Activated CD8-positive, alpha-beta memory T cell treated with anti-CD3 and anti-CD28 coated beads for 24 hours (primary cell): ENCODE measurements at places on chromosomes 7 and 10.
A peak's percentile ranks its signal among the peaks of the same experiment; 100 is the strongest.

DNA sequence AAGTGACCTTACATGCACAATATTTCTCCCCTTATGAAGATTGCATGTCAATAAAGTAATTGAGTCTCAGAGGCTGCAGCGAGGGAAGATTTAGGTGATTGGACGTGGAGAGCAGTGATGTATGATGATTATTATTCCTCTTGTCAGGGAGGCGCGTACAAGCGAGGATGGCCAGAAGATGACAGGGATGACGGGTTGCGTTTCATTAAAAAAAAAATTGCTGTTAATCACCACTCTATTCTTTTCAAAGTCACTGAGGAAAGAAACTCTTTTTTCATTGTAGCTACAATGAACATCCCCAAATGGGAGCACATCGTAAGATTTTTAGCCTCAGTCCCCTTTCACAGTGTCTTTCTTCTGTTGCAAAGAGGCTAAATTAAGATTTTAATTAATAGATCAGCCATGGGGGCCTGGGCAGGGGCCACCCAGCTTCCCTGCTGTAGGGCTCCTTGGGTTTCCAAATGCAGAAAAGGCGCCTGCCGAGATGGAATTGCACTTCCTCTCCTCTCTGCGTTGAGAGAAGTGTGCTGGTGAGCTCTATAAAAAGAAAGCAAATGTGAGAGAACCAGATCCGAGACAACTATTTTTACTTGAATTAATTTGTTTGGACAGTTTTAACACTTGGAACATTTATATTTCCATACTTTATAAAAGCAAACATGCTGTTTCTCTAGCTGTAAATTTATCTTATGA, 998.1 kb downstream of the LRMDA start:
- no peak for DNase-seq

GRCh38 chr7:1654738-1655475, 15.2 kb upstream of the ELFN1 start:
- no peak for DNase-seq

DNA sequence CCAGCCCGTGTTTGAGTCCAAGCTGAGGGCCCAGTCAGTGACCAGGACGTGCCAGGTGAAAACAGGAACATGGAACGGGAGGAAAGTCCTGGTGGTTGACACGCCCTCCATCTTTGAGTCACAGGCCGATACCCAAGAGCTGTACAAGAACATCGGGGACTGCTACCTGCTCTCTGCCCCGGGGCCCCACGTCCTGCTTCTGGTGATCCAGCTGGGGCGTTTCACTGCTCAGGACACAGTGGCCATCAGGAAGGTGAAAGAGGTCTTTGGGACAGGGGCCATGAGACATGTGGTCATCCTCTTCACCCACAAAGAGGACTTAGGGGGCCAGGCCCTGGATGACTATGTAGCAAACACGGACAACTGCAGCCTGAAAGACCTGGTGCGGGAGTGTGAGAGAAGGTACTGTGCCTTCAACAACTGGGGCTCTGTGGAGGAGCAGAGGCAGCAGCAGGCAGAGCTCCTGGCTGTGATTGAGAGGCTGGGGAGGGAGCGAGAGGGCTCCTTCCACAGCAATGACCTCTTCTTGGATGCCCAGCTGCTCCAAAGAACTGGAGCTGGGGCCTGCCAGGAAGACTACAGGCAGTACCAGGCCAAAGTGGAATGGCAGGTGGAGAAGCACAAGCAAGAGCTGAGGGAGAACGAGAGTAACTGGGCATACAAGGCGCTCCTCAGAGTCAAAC, 5.2 kb downstream of the GIMAP5 start:
- DNase-seq = no peak

GRCh38 chr10:34475274-34475646, 339.8 kb downstream of the PARD3 start:
- DNase-seq = no peak

DNA sequence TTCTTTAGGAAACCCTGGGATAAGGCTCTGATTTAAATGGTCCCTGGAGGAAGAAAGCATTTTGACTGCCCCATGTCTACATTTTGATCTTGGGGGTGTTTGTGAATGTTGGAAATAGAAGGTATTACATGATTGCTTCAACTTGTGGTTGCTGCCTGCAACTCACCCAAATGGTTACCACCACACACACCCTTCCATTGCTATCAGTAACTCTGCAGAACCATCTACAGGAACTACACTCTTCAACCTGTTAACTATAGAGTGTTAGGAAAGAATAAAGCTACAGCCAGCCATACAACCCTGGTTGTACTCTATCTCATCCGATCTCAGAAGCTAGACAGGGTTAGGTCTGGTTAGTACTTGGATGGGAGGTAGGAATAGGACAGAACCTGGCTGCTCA, 71.2 kb downstream of the APBB1IP start:
- no peak for DNase-seq

- no peak for DNase-seq
Observed at GRCh38 chr7:15087771-15088170, 185.2 kb upstream of the DGKB start.

GRCh38 chr7:133155146-133155545, 73.3 kb upstream of the CHCHD3 start:
- no peak for DNase-seq

DNA sequence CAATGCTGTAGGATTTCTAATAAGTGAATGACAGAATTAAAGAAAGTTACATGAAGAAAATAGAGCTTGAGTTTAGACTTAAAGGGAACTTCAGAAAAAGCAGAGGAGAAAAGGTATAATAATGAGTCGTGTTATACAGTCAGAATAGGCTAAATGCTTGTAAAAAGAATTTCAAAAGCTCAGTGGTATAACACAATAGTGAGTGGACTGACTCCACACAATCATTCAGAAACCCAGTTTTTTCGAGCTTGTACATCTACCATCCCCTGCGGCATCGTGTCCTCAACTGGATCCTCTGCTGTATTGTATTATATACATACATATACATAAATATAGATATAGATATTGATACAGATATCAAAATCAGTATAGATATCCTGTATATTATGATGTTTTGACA, 52.2 kb downstream of the IMMP2L start:
- no peak for DNase-seq

DNA sequence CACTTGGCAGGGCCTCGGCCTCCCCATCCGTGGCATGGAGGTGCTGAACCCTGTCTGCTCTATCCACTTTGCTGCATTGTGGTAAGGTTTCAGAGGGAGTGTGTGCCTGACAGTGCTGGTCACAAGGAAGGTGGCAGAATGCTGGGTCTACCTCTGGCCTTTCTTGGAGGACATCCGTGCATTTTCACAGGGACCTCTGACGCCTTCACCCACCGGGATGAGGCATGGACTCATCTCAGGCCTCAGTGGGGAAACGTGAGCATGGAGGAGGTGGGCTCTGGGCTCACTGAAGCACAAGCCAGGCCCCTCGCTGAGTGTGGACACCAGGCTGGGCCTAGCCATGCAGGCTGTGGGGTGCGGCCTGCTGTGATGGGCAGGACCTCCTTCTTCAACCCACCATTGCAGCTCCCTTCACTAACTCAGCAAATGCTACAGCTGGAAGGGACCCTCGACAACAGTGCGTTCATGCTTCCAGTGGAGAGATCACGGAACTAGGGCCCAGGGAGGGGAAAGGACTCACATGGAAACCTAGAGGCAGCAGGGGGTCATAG, 8.6 kb downstream of the TBATA start:
- no peak for DNase-seq

DNA sequence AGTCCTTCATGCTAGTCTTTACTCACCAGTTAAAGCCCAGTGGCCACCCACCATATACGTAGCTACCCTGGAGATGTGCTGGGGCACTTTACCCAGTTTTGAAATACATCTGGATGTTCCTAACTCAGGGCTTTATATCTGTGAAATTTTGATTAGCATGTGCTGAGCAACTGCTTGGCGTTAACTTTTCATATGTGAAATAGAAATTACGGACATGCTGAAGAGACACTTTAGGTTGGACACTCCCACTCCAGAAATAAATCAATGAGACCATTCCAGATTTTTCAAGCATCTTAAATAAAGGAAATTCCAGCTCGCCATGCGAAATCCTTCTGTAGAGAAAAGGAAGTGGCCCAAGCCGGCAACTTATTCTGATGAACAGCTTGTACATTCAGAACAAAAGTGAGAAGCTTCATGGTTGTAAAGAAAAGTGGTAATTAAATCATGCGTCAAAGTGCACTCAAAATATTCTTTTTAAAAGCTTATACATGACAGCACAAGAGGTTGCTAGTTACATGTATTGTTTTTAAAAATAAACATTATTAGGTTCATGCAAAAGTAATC, 153.5 kb upstream of the ITGB1 start:
- DNase-seq = no peak

DNA sequence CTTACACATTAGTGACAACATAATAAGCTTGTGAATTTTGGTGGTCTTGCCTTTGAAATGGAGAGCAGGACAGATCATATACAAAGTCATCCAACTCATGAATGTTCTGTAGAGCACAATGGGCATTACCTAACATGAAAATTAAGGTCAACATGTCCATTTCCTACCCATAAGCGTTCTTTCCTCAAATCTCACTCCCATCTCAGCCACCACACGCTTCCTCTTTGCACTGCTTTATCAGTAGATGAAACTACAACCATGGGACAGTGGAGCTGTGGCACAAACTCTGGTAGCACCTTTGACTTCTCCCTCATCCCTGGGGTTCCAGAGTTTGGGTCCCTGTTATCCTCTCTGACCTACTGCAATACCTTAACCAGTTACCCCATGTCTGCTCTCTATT, 2.2 kb downstream of the PON2 start:
- DNase-seq = no peak

- no peak for DNase-seq
Observed at GRCh38 chr10:70613941-70614340, 11.4 kb upstream of the PRF1 start.

DNA sequence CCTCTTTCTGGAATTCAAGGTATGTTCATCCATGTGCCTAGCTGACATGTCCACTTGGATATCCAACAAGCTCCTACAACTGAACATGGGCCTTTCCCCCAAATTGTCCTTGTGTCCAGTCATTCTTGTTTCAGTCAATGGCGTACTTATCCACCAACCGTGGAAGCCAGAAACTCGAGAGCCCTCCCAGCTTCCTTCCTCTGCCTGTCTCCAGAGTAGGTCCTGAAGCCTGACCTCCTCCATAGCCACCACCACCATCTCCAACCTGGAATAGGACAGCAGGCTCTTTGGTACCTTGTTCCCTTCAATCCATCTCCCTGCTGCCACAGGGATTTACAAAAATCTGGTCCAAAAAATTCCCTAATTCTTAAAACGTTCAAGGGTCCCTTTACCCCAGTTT, 305.1 kb downstream of the RPS24 start:
- no peak for DNase-seq

GRCh38 chr10:78078539-78079330, 45.1 kb downstream of the RPS24 start:
- no peak for DNase-seq

DNA sequence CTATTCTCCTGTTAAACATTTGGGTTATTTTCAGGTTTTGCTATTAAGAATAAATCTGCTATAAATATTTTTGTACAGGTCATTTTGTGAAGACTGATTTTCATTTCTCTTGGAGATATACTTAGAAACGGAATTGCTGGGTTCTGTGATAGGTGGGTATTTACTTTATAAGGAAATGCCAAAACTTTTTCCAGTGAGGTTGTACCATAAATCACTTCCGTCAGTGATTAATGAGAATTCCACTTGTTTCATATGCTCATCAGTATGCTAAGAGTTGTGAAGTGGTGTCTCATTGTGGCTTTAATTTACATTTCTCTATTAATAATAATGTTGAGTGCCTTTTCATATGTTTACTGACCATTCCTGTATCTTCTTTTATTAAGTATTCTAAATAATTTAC, 84.0 kb upstream of the KLF14 start:
- no peak for DNase-seq

DNA sequence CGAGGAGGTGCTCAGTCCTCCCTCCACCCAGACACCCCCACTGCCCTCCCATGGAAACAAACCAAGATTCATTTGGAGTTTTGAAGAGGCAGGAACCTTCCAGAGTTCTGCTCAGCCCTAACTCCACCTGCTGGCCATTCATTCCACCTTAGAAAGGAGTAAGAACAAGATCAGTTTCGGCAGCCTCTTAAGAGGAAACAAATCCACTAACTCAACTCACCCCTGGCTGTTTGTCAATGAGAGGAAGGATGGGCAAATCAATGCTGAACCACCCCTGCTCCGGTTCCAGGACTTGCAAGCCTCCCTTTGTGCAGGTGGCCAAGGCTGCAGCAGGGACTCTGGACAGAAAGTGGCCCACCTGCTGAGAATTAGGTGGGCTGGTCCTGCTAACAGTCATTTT, 26.2 kb downstream of the CCDC3 start:
- DNase-seq = no peak

GRCh38 chr10:105535478-105535877, 894.4 kb downstream of the SORCS3 start:
- DNase-seq = no peak

- DNase-seq = no peak
Observed at GRCh38 chr7:69035826-69036225, 562.4 kb upstream of the AUTS2 start.

DNA sequence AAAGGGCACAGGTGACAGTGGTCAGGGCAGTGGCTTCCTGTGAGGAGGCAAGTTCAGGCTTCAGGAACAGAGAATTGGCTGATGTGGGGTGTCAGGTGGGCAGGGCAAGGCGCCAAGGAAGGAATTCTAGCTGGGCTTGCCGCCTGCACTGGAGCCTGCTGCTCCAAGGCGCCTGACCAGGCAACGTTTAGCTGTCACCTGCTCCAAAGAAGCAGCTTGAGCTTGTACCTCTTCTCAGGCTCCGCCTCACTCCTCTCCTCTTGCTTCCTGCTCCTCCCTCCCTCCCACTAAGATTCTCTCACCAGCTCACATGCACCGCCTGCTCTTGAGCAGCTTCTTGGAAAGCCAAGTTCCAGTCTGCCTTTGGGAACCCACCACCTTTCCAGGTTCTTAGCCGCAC, 187.4 kb upstream of the GRB10 start:
- no peak for DNase-seq

- DNase-seq = no peak
Observed at GRCh38 chr7:81693080-81693479, 76.8 kb downstream of the HGF start.

- peak; percentile 45 for DNase-seq
Observed at GRCh38 chr10:1364151-1364910, 308.1 kb downstream of the WDR37 start.

DNA sequence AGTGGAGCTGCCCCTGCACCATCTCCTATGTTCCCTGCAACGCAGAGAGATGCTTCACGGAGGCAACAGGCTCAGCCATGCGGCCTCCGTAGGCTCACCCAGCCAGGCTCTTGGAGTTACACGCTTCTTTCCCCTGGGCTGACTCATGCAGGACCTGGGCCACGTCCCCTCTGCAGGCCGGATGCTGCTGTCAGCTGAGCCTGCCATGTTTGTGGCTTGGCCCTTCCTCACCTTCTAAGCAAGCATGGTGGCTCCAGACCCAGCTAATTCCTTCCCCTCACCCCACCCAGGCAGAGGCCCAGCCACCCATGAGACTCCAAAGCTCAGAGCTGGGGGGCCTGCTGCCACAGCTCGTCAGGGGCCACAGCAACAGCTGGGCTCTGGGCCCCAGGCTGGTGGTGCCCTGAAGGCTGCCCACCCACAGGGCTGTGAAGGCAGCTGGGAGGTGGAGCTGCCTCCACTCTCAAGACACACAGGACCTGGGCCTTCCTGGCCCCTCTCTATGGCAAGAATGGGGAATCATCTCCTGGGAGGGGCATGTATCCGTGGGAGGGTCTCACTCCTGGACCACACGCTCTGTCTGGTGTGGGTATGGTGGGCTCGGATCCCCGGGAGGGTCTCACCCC, 219.6 kb downstream of the ELFN1 start:
- DNase-seq = no peak

GRCh38 chr10:86958901-86959736, 720 bp downstream of the SNCG start:
- DNase-seq = no peak

- DNase-seq = no peak
Observed at GRCh38 chr7:150685219-150686029, at the start of gene GIMAP2. GIMAP2 (plus strand) TSS chr7:150685706; CDS start chr7:150687060, 1,354 bp downstream.
